ENCODE measurements at places on chromosomes 3 and 15.

- DNase-seq = no peak
These were observed 32.9 kb downstream of the PSTPIP1 start for GRCh38 chr15:77027697-77028450.

GRCh38 chr3:148631124-148631903, 66.4 kb upstream of the AGTR1 start:
- no peak for DNase-seq

DNA sequence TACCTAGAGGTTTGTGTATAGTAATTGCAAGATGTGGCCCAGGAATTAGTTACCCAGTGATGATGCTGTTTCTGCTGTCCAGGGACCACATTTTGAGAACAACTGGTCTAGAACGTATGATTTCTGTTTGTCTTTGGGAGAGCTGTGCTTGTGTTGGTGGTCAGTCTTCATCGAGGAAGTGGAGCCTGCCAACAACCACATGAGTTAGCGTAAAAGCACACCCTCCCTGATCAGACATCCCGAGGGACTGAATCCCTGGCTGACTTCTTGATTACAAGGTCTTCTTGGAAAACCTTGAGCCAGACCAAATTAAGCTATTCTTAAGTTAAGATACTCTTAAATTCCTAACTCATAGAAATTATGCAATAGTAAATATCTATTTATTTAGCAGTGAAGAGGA, 81.7 kb upstream of the ZPLD1 start:
- DNase-seq = no peak

GRCh38 chr15:72503147-72503546, 29.0 kb downstream of the ARIH1 start:
- no peak for DNase-seq

- DNase-seq = no peak
These were observed 171.5 kb downstream of the SLC9A9 start for GRCh38 chr3:143676747-143677146.

GRCh38 chr15:25248583-25249235, 190.1 kb downstream of the UBE3A start:
- DNase-seq = peak; percentile 84

DNA sequence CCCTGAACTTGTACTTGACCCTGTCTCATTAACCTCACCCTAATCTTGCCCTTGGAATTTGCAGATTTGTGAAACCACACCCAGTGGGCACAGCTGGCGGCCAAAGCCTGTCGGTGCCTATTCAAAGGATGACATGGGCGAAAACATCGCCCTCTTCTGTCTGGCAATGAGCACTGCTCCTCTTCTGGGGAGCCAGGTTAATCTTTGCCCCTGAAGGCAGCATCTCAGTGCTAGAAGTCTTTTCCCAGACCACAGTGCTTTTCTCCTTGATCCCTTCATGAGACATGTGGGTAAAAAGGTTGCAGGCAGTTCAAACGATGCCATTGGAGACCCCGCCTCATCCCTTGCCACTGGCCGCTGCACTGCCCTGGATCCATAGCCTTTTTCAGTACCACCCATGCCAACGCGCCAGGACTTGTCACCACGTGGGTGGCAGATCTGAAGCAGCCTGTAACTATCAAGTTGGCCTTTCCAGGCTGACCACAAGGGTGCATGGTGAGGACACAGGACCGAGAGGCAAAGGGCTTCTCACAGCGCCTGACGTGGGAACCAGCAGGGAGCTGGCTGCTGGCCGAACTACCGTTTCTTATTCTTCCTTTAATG, 6.5 kb upstream of the DNASE1L3 start:
- no peak for DNase-seq

GRCh38 chr15:39684233-39684632, 98.4 kb downstream of the FSIP1 start:
- no peak for DNase-seq

GRCh38 chr3:54866251-54866650, 61.6 kb downstream of the LRTM1 start:
- DNase-seq = no peak

- no peak for DNase-seq
These were observed 22.9 kb upstream of the KIF23 start for GRCh38 chr15:69391046-69391757.

DNA sequence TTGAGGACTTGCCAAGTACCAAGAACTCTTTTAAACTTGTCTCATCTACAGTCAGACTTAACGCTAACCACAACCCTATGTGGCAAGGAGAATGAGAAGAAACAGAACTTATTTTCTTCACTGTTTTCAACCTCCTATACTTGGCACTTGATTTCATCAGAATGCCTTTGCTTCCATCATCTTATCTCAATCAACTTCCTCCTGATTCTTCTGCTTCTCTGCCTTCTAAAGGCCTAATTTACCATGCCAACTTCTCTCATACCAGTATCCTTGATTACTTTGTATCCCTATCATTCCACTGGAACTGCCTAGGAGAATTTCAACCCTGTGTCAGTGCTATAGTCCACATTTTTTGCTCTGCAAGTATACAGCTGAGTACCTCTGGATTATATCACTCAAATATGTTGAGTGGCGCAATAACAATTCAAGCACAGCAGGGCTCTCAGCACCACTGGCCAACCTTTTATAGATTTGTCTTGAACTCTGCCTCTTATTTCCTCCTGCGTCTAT, 413.6 kb downstream of the ROBO1 start:
- no peak for DNase-seq

GRCh38 chr3:173938616-173939015, 541.1 kb downstream of the NLGN1 start:
- DNase-seq = no peak

- DNase-seq = no peak
These were observed 14.4 kb upstream of the HTR3E start for GRCh38 chr3:184082465-184082864.

GRCh38 chr15:63945007-63945788, 101.1 kb downstream of the DAPK2 start:
- DNase-seq = peak; percentile 91

GRCh38 chr3:107117922-107118536, 259.2 kb upstream of the CCDC54 start:
- no peak for DNase-seq

DNA sequence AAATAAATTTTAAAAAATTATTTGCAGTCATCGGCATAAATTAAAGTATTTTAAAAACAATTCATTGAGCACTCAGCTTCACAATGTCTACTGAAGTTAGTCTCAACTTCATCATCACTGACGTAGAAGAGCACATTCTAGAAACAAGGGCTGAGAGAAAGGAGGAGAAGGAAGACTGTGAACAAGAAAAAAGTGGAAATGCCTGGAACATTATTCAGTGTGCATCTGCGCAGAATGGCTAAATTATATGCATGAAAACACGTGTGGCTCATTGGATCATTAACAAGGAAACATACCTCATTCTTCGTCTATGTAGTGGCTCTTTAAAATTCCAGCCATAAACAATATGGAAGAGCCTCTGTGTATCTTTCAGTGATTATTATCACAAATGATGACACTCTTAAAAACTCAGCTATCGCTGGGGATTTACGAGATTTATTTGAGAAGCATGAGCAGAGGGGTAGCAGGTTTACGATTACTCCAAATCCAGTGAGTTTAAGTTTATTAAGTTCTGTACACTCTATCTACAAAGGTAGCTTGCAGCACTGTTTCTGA, 404.2 kb upstream of the CDIN1 start:
- no peak for DNase-seq

DNA sequence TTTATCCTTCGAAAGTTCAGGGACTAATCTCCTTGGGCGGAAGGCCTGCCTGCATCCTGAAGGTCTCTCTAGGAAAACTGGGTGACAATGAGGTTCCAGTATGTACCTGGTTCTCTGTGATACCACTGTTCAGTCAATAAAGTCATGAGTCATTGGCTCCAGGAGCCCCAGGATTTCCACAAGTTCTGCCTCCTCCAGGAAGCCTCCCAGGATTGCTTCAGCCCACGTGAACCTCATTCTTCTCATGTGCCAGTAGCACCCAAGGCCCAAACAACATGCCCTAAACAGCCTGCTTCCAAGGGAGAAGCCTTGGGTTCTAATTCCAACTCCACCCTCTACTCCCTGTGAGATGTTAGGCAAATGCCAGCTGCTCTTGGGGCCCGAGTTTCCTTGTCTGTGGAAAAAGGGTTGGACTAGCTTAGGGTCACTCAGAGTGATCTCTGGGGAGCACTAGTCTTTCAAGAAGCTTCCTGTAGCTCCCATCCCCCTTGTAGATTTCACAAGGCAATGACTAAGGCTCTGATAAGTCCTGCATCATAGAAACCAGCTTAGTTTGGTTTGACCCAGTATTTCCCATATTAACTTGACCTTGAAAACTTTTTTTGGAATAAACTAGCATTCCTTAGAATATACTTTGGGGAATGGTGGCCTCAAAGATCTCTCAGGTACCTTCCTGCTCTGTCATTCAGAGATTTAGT, 118.3 kb upstream of the ATP2B2 start:
- DNase-seq = no peak

GRCh38 chr3:48189321-48189720, 1.1 kb upstream of the CDC25A start:
- DNase-seq = no peak

DNA sequence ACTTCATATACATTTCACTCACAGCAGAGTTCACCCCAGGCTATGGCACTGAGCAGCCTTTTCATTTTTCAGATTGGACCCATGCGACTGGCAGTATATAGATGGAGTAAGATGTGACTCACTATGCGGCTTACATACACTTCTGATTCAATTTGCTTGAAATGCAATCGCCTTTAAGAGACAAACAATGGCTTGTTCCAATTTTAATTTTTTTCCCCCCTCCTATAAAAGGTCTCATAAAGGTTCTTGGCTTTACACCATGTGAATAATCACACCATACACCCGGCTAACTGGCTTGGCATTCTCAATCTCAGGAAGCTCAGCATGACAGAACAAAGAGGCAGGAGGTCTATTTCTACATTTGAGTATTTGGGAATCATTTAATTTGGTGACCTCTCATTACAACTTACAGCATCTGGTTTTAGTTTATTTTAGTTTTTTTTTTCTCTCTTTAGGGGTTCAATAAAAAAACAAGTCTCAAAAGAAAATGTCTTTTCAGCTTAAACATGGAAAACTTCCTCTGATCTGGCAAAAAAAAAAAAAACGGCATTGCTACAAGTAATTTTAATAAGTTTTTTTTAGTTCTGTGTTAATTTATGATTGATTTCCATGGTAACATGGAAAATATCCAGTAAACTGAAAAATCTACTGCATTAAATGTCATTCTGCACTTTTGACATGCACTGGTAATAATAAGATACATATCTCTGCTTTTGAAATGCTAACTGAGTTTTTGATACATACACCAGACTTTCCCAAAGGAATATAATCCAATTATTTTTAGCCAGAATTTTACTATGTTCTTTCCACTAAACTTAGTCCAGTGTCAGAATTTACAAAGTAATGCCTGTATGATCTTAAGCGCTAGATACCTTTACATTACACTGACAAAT, 38.8 kb downstream of the GADL1 start:
- no peak for DNase-seq

DNA sequence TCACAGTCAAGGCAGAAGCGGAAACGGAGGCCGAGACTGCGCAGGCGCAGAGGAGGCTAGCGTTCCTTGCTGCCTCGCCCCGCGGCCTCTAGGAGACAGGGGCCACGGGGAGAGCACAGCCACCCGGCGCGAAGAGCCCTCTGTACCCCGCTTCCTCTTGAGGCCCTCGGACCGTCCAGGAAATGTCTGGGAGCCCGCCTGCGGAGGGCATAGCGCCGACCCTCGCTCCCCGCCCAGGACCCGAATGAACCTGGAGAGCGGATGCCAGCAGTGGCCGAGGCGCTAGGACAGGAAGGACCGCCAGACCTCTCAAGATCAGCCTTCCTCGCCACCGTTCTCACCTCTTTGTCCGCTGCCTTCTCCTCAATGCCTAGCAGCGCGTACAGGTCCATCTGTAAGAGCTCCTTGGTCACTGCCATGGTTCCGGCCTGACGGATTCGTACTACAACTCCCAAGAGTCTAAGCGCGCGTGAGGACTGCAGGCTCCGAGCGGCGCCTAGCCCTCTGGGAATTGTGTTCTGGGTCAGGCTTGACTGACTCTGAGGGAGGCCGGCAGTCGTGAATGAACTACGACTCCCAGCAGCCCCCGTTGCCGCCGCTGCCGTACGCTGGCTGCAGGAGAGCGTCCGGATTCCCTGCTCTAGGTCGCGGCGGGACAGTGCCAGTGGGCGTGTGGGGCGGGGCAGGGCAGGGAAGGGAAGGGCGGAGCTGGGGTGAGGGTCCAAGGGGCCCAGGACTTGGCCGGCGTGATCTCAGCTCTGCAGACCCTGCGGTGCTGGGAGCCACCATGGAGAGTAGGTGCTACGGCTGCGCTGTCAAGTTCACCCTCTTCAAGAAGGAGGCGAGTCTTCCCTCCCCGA, at the start of the genes DNAJC17 and ZFYVE19:
DNAJC17 (minus strand) TSS at position 446 of the 860 bp plus-strand sequence; CDS start at position 419, 27 bp downstream.
ZFYVE19 (plus strand) TSS at position 62 of the 860 bp plus-strand sequence; CDS start at position 563, 501 bp downstream.
- DNase-seq = peak; percentile 98

DNA sequence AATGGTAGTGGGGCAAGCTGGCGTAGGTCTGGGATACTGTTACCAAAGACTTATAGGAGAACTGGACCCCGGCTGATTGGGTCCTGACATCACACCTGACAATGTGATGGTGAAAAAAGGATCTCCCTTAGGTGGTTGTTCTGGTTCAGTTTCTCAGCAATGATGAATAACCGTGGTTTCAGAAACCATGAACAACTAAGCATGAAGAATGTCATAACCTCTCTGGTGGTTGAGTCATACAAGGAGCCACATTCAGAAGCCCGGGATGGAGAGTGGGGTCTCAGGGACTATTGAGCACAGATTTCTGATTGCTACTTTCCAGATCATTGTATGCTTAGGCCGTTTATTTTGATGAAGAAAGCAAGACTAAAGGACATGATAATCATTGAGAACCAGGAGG, 17.4 kb downstream of the GPR160 start:
- DNase-seq = no peak

- peak; percentile 88 for DNase-seq
These were observed 218.4 kb upstream of the TLE3 start for GRCh38 chr15:70316059-70316600.

GRCh38 chr15:100783291-100783690, 96.3 kb upstream of the ALDH1A3 start:
- peak; percentile 39 for DNase-seq

GRCh38 chr3:135908225-135908624, 57.3 kb upstream of the PPP2R3A start:
- peak; percentile 47 for DNase-seq

DNA sequence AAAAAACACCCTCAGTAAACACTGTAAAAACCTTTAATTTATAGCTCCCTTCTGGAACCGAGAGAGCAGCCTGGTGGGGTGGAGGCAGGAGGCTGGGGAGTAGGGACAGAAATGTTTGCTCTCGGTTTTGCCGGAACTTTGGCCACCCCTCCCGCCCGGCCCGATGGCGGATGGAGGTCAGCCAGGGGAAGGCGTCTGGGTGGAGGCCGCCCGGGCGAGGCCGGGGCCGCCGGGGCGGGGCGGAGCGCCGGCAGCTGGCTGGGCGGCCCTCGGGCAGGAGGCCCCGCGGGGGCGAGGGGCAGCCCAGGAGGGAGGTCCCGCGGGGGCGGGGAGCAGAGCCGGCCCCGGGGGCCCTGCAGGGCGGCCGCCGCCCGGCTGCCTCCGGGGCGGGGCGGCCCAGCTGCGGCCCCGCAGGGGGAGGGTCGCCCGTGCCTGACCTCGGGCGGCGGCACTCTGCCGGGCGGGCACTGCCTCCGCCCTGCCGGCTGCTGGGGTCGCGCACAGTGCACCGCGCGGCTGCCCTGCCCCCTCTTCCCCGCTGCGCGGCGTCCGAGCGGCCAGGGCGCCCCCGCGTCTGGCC, 829 bp upstream of the SKIL start:
- DNase-seq = peak; percentile 95

Measured in esophagus muscularis mucosa (tissue), 4 donors.